HFFc6 (cell line): ENCODE measurements at places on chromosomes 12 and 14. TPM values are rescaled to one million over a fixed set of nuclear protein-coding genes. Genes with fewer than 3 reads are reported as not detected.

GRCh38 chr14:105581551-105582341, 55.4 kb downstream of the TMEM121 start:
- DNase-seq = no peak

DNA sequence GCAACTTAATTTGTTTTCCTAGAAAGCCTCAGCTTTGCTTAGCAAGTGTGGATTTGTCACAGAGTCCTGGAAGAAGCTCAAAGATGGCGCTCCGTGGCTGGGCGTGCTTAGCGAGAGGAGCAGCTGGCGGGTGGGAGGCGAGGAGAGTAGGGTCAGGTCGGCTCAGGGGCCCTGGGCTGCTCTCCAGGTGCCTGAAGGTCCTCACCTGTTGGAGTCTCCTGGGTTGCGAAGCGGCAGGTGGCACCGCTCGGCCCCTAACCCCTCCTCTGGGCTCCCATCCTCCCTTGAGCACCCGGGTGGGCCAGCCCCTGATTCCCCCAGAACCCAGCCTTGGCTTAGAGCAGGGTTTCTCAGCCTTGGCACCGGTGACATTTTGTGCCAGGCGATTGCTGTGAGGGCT, 25.1 kb downstream of the LRTM2 start:
- no peak for DNase-seq

DNA sequence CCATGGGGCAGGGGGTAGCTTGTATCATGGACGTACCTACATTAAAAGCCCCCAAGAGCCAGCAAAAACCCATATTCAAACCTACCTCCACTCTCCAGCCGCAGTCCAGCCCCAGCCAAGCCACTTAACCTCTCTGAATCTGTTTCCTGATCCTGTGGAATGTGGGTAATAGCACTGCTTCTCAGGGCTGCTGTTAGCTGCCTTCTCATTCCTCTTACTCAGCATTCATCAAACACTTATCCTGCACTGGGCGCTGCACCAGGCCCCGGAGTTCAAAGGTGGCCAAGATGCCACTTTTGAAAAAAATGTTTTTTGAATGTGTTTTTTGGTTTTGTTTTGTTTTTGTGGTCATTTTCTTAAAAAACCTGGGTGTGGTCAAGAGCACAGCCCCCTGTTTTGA, 237.4 kb downstream of the CHST11 start:
- DNase-seq = no peak

- DNase-seq = peak; percentile 55
These were observed 182.2 kb upstream of the GRIP1 start for GRCh38 chr12:66860752-66861750.

KRT74 gene
- total RNA-seq = not detected in 3 replicates

RAB15 gene
- 2.2 and 4.7 TPM in 2 replicates for total RNA-seq

SIX6 gene
- not detected in 3 replicates for total RNA-seq

TMEM63C gene
- not detected in 3 replicates for total RNA-seq
